ENCODE measurements at places on chromosomes 1 and 21. TPM values are rescaled to one million over a fixed set of nuclear protein-coding genes. Genes with fewer than 3 reads are reported as not detected.

Gene NFASC
- 23.2 TPM for polyA plus RNA-seq

Gene S100A7
- not detected for polyA plus RNA-seq

Gene MTARC2
- polyA plus RNA-seq, result 95.2 TPM

Gene TSPEAR
- 0.09 TPM for polyA plus RNA-seq

Gene ADGRB2
- 5.3 TPM for polyA plus RNA-seq
